ENCODE measurements at places on chromosomes 1 and 21. TPM values are rescaled to one million over a fixed set of nuclear protein-coding genes. Genes with fewer than 3 reads are reported as not detected.

- no peak for DNase-seq
Observed at GRCh38 chr1:233097546-233097945, 147.1 kb downstream of the NTPCR start.

DNA sequence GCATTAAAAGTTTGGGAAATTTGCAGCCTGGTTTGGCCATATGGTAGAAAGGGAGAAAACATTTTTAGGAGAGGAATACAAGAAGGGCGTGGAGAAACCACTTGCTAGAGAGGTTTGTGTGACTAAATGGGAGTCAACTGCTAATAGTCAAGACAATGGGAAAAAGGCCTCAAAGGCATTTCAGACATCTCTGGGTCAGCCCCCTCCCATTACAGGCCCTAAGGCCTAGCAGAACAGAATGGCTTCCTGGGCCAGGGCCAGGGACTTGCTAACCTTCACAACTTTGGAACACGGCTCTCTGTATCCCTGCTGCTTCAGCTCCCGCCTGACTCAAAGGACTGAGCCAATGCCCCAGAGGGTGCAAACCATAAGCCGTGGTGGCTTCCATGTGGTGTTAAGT lies 752.3 kb upstream of the ADAMTS5 start:
- DNase-seq, result no peak

DNA sequence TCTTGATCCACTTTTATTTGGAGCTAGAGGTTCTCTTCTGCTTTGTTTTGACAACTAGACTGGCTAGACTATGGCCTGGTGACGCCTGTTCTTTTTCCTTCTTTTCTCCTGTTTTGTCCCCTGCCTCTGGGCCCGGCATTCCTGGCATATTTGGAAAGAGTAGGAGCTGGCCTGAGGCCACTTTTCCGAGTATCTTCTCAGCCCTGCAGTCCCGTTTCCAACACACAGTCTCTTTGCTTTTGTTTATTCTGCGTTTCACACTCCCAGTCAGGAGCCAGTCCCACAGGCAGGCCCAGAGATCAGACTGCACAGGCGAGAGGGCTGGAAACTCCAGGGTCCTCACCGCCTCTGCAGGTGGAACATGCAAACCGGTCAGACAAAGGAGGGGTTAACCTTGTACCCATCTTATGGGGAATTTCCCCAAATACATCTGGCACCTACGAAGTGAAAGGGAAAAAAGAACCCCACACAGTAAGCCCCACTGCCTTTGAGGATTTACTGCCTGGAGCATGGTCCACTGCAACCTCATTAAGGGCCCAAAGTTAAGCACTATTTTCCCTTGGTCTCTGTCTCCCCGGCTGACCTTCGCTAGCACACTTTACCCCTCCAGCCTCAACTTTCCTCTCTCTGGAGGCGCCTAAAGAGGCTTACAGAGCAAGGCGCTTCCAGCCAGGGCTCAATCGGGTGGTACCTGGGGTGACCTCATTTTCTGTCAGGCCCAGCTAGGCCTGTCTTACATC lies 141.1 kb downstream of the TOMM20 start:
- no peak for DNase-seq

DNA sequence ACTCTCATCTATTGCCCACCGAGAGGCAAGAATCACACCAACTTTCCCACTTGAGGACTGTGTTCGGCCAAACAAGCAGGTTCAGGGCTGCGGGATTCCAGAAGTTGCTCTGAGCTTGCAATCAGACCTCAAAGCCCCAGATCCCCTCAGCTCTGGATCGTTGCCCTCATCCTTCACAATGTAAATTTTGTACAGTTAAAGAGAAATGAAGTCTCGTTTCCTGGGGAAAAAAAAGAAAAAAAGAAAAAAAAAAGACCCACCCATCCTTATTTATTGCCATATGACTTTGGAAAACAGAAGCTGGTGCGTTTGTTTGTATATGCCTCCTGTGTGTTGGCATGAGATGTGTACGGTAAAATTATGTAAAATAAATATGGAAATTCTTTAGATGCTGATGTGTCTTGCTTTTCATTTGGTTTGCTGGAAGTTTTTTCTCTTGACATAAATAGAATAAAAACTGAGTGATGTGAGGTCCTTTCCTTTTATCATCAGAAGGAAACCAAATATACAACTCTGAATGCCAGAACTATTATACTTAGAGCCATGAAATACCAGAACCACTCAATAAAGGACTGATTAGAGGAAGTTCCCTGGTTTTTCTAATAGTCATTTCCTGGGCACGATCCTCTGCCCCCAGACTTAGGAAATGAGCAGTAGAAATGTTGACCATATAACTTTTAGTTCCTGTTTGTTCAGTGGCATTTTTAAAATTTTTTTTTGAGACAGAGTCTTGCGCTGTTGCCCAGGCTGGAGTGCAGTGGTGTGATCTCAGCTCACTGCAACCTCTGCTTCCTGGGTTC lies 48.7 kb downstream of the LHX4 start:
- DNase-seq, result no peak

DNA sequence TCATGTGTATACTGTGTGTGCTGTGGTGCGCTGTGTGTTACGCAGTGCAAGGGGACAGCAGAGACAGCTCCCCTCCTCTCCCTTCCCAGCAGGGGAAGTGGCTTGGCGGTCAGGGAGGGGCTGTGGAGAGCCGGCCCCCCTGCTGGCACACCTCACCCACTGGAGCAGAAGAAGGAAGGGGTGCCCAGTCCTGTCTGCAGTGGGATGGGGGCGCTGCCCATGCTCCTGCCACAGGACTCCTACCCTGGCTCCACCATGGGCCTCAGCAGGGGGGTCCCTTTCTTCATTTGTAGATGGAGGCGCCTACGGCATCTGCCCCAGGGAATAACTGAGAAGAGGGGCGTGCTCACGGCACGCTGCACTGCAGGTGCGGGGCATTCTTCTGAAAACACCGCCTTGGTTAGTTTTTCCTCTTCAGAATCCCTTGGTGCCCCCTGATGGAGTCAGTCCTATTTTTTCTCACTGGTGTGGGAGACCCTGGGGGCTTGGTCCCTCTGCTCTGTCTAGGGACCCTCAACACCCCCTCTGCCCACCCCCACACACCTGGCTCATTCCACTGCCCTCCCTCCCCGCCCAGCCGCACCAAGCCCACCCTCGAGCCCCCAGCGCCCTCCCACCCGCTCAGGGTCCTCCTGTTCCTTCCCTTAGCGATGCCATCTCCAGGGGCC lies 13.8 kb upstream of the LDLRAP1 start:
- DNase-seq, result no peak

- no peak for DNase-seq
Observed at GRCh38 chr1:12296623-12297022, 66.8 kb downstream of the VPS13D start.

DNA sequence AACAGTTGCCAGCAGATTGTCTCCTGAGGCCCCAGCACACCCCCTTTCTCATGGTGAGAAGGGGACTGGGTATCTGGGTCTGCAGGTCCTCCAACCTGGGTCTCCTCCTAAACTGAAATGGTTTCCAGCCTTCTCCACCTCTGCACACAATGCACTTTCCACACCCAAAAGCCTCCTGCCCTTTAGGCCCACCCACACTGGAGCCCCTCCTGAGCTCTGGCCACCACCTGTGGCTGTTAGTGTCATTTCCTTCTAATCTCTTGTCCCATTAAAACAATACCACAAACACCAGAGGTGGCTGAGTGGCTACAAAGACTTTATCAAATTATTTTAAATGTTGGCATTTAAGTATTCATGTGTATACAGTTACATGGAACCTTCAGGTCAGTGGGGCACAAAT lies 11.5 kb downstream of the GPR3 start:
- no peak for DNase-seq

DNA sequence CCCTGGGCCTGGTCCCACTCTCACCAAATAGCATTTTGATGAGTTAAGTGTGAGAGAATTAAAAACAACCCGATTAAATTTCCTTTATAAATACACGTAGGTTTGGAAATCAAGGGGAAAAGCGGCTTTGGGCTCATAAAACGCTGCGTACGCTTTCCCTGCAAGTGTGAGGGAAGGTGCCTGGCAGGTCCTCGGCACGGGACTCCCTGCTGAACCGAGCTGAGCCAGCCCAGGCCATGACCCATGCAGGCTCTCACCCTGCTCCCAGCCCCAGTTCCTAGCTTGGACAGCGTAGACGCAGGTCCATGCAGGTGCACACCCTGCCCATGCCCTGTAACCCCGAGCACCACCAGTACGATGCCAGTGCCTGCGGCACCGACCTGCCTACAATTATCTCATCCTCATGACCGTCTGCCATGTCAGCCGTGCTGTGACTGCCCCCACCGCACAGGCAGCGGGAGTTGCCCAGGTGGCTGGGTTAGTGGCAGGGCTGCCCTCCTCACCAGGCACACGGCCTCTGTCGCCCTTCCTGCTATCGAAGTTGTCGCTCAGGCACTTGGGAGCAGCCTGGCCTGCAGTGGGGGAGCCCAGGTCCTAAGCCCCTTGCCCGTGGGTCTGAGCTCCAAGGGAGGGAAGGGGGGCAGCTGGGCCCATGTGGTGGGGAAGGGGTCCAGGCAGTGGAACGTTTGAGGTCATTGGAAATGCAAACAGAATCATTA lies 41.0 kb upstream of the ACTRT2 start:
- DNase-seq, result no peak

GRCh38 chr1:25113086-25113485 lies 119.2 kb downstream of the SYF2 start:
- no peak for DNase-seq

DNA sequence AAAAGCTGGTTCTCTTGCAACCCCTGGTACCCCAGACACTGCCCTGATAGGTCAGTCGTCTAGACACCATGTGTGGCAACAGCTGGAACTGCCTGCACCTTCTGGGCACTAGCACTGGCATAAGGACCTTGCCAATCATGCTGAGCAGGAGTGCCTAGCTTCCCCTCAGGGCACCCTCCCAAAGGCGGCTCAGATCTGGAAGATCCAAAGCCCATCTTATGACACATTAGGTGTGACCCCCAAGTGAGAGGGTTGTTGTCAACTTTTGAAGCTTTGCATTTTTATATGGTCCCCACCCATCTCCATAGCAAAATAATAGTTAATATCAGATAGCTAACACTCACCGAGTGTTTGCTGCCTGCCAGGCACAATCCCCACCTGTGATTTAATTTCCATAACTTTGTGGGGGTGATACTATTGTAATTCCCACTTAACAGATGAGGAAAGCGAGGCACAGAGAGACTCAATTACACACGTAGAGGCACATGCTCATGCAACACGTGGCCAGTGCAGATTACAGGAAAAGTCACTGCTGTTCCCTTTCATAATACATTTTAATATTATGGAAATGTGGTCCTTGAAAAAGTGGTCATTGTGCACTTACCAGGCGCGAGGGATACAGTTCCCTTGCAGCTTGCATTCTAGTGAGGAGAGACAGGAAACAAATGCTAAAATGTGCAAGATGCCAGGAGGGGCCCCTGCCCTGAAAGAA lies 25.8 kb downstream of the EXOC8 start:
- no peak for DNase-seq

GRCh38 chr1:31003613-31004230 lies 61.8 kb downstream of the PUM1 start:
- DNase-seq, result no peak

GRCh38 chr1:55071477-55071876 lies 32.1 kb downstream of the PCSK9 start:
- no peak for DNase-seq

Gene TNFRSF14
- 2.4 TPM for total RNA-seq

Gene MATN1
- total RNA-seq, result 0.41 TPM

Gene PRRX1
- 6.5 TPM for total RNA-seq

Gene S100A3
- not detected for total RNA-seq

Gene FHAD1
- total RNA-seq, result 0.41 TPM

Gene EPHB2
- 22.8 TPM for total RNA-seq

Gene SYT11
- 163 TPM for total RNA-seq

Gene KRTAP13-2
- not detected for total RNA-seq

Gene ADGRL4
- 1.2 TPM for total RNA-seq

Gene CFAP141
- total RNA-seq, result not detected

Gene RHBG
- total RNA-seq, result not detected

All from frontal cortex (tissue), 4 donors.